ENCODE measurements at places on chromosomes 6 and 20.

GRCh38 chr6:159042003-159042825 is 2.6 kb downstream of the TAGAP start:
- DNase-seq = peak; percentile 87

DNA sequence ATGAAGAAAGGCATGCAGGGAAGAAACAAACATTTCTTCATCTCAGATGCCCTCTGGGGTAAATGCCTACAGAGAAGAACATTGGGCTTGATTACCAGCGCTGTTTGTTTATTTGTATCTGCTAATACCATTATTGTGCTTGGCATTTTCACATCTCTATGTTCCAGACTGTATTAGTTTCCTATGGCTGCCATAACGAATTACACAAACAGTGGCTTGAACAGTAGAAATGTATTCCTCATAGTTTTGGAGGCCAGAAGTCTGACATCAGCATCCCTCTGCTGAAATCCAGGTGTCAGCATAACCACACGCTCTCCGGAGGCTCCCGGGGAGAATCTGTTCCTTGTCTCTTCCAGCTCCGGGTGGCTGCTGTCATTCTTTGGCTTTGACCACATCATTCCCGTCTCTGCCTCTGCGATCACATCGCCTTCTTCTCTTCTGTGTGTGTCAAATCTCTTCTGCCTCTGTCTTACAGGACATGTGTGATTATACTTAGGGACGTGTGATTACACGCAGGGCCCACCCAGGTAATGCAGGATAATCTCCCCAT is 241.6 kb upstream of the SUPT3H start:
- DNase-seq = no peak

DNA sequence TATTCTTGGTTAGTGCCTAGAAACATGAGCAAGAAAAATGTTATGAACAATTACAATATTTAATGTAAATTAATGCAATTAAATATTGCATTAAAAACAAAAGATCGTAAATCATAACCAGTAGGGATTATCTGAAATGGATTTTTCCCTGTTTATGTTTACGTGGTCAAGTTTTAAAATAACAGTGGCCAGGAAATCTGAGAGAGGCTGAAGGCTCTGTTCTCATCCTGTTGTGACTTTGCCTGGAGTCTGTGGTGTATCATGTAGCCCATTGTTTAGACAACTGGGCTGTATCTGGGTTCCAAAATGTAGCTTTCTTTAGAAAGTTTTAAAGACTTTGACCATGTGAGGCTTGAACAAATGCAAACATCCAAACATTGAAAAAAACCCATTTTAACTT is 2.4 kb downstream of the MYO6 start:
- DNase-seq = no peak

DNA sequence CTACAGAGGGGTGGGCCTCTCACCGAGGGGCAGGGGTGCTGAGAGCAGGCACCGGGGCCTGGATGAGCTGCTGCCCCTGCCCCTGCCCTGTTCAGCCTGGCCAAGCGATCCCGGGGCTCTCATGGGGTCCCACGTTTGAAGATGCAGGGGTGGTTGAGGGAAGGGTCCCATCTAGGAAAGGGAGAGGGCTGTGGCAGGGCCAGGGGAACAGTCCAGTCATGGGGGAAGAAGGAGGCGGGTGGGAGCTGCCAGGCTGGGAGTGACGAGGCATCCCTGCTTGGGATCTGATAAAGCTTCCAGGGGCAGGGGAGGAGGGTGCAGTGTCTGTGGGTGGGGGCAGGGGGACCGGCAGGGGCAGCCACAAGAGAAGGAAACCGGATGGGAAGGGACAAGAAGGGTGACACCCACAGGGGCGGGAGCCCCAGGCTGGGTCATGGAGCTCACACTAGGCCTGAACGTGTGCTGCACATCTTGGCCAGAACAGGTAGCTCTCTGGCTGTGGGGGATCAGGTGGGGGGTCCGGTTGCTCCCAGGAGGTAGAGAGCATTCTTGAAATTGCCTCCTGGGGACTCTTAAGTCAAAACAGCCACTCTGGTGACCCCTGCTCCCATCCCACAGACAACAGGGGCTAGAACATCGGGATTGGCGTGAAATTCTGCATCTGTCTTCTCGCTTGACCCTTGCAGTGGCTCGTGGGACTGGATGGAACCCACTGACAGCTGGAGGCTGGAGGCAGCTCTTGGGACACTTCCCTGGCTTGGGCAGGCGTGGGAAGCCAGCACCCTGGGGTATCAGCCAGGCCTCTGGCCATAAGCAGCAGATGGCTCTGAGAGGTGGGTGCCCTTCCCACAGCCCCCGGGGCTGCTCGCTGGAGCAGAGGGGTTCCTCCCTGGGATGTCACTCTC is 58.0 kb upstream of the GATA5 start:
- no peak for DNase-seq

DNA sequence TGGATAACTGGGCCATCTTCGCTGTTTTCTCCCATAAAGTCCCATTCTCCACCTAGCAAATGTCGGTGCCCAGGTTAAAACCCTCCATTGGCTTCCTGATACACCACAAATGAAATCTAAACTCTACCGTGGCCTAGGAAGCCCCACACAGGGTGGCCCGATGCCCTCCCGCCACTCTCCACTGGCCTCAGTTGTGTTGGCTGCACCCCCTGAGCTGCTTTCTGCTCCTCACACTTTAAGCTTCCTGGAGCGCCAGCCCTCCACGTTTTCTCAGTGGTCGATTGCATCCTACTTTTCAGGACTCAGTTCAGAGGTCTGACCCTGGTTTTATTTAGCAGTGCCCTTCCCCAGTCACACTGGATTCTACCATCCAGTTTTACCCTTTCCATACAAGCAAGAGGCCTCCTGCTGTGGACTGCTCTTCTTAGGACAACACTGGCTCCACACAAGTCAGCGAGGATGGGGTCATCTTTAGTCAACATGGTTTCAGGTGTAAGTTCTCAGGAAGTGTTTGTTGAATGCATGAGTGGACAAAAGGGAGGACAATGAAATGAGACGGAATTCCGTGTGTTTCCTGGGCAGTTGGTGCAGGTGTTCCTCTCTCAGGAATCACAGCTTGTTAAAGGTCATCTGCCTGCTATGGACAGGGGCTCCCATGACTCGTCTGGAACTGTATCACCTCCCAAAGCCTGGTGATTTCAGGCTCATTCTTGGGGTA is 124.1 kb downstream of the SULF2 start:
- no peak for DNase-seq

- no peak for DNase-seq
These were observed 128.3 kb upstream of the MAP3K7 start for GRCh38 chr6:90715093-90715655.

DNA sequence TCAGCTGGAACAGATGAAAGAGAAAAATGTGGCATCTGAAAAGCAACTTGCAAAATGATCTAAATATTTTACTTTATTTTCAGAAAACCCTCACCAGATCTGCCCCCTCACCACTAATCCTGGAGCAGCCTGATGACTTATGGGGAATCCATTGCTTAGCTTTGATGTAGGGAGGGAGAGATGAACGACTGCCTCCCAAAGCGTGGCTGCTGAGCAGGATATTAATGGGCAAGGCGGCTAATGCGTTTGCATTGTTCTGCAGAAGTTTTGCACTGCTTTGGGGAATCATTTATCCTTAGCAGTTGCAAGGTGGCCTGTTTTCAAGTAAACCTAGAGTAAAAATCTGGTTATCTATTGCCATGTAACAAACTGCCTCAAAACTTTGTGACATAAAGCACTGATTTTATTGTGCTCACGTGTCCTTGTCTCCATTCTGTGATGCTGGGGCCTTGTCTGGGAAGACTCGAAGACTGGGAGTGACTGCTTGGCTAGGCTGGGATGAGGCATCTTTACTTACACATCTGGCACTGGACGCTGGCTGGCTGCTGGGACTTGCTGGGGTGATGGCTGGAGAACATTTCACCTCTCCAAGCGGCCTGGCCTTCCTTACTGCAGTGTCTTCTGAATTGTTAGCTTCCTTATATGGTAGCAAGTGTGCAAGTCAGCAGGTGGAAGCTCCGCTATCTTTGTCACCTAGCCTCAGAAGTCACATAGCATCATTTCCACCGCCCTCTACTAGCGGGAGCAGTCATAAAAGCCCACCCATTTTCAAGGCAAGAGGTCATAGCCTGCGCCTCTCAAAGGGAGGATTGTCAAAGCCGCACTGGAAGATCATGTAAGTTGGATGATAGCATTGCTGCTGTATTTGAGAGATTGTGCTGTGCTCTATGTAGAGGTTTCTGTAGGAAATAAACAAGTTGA is 313.2 kb downstream of the NRN1 start:
- no peak for DNase-seq

GRCh38 chr6:46796848-46797580 is 3.8 kb downstream of the MEP1A start:
- peak; percentile 72 for DNase-seq

- no peak for DNase-seq
These were observed 10.8 kb downstream of the MOCS3 start for GRCh38 chr20:50969435-50969834.

- DNase-seq = no peak
These were observed 38.7 kb upstream of the AFDN start for GRCh38 chr6:167787896-167788562.

DNA sequence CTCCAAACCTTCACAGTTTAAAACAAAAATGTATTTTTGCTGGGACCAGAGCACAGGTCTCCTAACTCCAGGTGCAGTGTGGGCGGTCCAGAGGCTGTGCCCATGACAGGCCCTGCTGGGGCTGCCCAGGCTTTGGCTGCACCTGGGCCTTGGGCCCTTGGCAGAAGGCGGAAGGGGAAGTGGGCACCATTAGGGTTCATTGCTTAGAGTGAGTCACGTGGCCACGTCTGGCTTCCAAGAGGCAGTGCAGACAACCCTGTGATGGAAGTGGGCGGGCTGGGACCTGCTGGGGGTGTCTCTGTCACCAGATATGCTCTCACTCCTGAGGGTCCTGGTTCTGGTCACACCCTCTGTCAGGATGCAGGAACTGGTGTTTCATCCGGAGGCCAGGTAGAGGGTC is 302.2 kb downstream of the QKI start:
- DNase-seq = peak; percentile 33

DNA sequence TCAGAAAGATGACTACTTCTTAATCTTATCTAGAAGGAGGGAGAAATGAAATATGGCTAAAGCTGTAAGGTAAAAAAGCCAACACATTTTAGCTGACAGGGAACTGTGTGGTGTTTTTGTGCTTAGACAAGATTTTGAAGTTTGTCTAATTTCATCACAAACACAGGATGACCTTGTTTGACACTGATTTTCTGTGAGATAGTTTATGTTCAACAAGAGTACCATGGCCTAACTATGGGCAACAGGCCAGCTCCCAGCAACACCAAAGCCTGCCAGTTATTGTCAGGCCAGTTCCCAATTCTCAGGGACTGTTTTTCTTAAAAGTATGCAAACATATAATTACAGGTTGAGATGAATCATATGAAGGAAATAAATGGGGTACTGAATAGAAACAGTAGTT is 5.5 kb upstream of the ABCF1 start:
- no peak for DNase-seq

- DNase-seq = peak; percentile 11
These were observed 47.4 kb downstream of the LGSN start for GRCh38 chr6:63272397-63272796.

DNA sequence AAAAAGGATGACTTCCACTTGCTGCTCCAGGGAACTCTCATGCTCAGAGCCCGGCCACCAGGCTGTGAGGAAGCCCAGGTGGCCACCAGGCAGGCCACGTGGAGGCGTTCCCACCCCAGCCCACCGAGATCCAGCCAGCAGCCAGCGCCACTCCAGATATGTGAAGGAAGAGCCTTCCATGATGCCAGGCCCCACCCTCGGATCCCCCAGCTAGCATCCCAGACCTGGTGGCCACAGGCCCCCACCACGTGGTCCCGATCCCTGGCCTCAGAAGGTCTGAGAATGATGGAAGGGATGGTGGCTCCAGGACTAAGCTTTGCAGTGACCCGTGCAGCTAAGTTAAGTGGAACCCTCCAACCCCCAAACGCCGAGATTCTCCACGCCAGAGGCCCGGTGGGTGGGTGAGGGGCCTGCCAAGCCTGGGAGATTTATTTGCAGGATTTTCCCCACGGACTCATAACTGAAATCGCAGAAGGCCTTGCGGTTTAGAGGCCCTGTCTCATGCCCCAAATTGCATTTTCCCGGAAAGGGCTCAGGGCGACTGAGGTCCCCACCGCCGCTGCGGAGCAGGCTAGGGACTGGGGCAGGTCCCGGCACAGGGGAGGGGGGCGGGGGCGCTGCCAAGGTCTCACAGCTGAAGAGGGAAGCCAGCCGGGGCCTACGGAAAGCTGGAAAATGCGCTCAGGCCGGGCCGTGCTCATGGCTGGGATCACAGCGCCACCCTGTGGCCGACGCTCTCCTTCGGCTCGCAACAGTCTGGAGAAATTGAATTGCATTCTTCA is 31.1 kb upstream of the CST7 start:
- DNase-seq = peak; percentile 75

- peak; percentile 64 for DNase-seq
These were observed 78.0 kb upstream of the AGPAT4 start for GRCh38 chr6:161351858-161352257.

DNA sequence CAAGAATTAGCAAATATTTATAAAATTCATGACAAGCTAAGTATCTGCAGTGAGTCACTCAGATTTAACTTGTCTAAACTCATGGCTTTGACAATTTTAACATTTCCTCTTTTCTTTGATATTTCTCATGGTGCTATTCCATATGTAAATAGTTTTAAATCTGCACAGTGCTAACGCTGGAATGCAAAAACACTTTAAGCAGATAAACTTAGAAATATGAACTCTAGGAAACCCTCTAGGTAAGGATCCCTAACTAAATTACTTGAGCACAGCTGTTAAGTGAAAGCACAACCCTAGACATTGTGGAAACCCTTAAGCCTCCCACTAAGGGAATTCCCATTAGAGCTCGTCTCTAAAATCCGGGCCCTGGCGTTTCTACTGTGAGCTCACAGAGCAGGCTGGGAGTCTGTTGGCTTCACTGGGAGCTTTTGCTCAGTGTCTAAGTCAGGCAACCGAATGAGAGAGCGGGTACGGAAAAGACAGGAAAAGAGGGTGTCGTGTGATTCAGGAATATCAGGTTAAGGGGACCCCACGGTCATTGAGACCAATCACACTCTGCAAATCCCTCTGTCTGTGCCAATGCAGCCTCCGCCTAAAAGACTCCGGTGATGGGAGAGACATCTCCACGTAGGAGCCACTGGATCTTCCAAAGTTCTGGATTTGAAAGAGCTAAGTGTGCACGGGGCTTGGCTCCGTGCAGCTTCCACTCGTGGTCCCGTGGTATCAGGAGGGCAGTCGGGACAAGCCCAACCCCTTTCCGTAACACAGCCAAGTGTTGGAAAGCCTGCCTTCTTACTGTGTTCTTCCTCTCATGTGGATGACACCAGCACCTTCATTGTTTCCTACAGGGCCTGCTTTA is 112.3 kb upstream of the RPS6KA2 start:
- DNase-seq = peak; percentile 62

- DNase-seq = no peak
These were observed 65.8 kb downstream of the E2F3 start for GRCh38 chr6:20467437-20467836.

DNA sequence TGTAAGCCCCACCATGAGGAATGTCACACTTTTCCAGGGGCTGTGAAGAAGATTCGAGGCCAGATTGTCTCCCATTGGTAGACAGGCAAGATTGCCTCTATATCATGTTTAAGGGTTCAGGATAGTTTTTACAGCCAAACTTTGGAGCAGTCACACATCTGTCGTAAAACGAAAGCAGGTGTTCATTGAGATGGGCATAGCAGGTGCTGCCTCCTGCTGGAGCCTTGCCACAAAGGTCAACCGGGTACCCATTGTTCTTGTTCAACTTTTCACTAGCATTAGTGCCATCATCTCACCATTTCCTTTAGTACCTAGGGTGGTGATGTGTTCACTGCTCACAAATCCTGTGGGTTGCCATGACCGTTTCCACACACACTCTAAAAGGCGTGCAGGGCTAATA is 198.3 kb downstream of the HTR1B start:
- no peak for DNase-seq

- peak; percentile 33 for DNase-seq
These were observed 346.5 kb downstream of the CD83 start for GRCh38 chr6:14464055-14464454.

GRCh38 chr6:79842376-79843040 is 104.8 kb downstream of the ELOVL4 start:
- no peak for DNase-seq
